ENCODE measurements at places on chromosomes 3 and 15.

GRCh38 chr3:10192953-10193691, 28.4 kb downstream of the IRAK2 start:
- DNase-seq, result peak; percentile 90

GRCh38 chr3:188868803-188869202, 303.0 kb upstream of the TPRG1 start:
- no peak for DNase-seq

GRCh38 chr3:189466004-189466403, 165.2 kb upstream of the TP63 start:
- DNase-seq, result no peak

DNA sequence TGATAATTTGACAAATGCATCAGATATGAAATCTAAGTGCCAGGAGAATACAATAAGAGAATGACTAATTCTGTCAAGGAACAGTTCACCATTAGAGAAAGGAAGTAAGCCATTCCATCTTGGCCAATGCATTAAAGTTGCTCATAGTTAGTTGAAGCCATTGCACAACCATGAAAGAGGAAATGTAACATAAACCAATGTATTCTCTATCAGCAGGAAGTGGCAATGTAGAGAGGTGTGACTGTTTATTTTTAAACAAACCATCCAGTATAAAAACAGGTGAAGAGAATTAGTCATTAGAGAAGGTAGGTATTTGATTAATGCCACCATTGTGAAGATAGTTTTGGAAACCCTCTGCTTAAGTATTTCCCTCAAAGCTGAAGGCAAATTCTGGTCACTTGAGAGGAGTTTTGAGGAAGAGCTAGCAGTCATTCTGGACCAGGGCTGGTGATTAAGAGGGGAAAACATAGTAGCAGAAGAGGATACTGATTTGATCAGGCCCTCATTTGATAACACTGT, 10.7 kb upstream of the ANXA2 start:
- DNase-seq, result peak; percentile 95

DNA sequence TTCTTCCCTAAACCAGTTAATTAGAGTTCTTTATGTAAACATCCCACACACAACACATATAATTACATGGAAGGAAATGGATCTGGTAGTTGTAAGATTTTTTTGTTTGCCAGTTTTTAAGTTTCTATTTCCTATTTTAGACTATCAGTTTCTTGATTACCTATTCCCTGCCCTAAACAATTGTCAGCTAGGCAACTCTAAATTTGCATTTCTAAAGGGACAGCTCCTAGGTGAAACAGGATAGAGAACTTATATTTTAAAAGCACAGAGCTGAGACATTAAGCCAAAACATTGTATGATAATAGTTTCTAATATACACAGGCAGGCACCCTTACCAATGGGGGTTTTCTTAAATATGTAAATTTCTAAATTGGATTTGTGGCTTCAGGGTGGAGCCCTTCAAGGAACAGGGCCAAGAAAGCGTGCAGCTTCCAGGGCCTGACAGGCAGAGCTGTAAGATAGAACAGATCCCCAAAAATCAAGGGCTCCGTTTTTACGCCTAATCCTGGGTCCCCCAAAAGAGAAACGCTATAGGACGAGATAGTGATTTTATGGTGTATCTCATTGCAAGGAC, 8.9 kb downstream of the LEKR1 start:
- DNase-seq, result no peak

DNA sequence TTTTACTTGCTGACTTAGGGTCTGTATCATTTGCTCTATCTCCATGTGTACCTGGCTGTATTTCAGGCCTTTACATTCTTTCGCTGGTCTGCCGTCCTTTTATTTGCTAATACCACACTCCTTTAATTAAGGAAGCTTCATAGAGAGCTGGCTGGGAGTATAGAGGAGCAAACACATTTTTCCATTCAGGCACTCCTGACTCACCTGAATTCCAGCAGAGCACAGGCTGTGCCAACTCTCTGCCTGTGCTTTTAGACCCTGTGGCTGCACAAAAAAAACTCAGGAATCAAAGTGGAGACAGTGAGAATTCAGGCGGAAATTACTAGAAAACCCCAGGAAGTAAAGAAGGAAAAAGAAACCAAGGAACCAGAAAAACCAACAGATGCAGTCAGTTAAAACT, 29.0 kb upstream of the ATP10A start:
- DNase-seq, result no peak

DNA sequence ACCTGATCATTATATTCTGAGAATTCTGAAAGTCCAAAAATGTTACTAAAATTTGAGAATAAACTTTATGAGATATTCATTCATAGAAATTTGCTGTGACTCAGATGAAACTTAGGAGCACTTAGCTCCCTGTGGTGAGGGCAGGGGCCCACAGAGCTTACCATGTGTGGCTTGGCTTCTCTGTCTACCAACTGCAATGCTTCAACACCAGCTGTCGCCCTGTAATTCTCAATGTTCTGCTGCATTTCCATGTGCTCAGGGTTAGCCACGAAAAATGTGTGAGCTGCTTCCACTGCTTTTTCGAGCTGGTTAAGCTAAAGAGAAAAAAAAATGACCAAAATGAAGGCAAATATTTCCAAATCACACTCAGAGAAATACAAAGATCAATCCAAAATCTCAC, 125.6 kb downstream of the P3H2 start:
- DNase-seq, result no peak

- DNase-seq, result no peak
These were observed 86.8 kb downstream of the NUP210 start for GRCh38 chr3:13333236-13333897.

Measured in MCF 10A (cell line).